ENCODE measurements at places on chromosomes 5 and 9.
A peak's percentile ranks its signal among the peaks of the same experiment; 100 is the strongest.

GRCh38 chr9:110049699-110050450 lies 158.1 kb downstream of the C9orf152 start:
- no peak for DNase-seq

DNA sequence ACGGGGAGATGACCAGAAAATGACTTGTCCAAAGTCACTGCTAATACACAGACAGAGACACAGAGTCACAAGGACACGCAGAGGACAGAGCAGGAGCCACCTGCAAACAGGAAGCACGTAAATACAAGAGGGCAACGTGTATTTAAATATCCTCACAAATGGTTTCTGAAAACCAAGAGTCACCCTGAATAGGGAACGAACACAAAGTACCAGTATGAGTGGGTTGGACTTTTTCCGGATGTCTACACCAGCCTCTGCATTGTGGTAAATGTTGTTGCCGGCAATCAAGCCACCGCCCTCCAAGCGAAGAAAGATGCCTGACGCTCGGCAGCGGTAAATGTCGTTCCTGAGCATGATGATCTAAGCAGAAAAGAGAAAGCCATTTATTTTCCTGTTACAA lies 44.5 kb downstream of the FBXO10 start:
- DNase-seq: no peak

DNA sequence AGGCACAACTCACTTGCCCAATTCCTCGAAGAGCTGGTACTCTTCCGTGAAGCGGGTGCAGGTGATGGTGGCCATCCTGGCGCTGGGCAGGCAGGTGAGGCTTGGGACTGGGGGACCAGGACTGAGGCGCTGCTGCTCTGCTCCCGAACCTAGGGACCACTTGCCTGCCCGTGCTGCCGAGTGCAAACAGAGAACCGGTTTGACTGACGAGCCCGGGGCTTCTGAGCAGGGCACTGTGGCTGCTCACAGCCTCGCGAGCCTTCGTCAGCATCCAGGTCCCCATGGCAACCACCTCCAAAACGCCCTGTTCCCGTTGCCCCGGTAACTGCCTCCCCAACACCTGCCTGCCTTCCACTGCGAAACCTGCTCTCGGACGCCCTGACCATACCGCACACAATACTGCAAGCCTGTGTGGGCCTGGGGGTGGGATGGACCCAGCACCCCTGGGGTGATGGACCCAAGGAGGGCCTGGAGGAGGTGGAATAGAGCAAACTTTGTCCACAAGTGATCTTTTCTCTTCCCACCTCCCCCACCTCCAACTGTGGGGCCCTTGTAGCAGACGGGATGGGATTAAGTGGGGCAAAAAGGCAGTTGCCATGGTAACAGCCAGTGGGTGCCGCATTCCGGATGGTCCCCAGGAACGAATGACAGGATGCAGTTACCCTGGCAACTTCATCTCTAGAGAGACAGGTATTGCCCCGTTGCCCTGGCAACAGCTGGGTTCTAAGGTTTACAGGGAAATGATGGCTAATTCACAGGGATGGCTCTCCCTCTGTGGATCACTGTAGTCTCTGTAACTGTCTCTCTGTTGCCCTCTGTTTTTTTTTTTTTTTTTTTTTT lies at the start of gene CAMK2A:
Gene CAMK2A, minus strand, starts transcription at position 223 of the 840 bp plus-strand sequence. Its CDS starts 148 bp downstream, at position 75.
- no peak for DNase-seq

DNA sequence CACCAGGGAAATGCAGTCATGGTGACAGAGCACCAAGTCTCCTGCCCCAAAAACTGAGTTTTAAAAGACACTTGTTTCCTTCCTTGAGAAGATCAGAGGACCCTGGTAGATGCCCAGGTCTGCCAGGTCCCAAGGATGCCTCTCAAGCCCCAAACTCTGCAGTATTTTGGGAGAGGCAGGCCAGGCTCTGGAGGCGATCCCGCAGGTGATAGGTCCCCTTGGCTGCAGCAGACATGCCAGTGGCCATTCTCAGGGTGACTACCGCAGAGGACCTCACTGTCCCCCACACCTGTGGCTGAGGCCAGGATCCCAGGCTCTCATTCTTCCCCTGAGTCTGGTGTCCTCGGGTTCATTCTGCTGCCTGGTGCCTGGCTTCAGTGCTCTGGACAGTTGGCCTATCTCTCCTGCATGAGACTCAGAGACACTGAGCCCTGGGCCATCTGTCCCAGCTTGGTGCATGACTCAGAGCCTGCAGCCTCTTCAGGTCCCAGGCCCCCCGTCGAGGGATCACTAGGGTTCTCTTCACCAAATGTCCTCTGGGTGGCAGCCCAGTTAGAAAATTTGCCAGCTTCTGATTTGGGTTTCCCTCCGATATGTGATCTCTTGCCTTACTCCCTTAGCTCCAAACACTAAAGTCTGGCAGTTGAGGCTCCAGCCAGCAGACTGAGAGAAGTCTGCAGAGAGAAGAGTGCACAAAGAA lies 59.7 kb upstream of the GARNL3 start:
- DNase-seq: peak; percentile 81

- peak; percentile 47 for DNase-seq
Observed at GRCh38 chr5:34676416-34676815, 20.3 kb downstream of the RAI14 start.

- DNase-seq: no peak
Observed at GRCh38 chr9:116705531-116705930, 18.4 kb downstream of the TRIM32 start.

DNA sequence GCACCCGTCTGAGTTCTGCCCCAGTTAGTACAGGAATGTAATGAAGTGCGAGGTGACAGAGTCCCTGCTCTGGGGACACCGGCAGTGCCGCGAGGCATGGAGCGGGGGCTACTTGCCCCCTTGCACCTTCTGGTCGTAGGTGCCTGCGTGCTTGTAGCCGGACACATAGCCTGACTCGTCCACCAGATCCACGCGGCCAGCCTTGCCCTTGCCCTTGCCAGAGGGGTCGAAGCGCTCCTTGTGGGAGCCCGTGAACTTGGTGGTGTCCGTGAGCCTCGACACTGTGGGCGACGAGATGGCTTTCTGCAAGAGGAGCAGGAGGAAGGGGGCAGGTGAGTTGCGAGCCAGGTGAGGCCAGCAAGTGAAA lies 28.2 kb downstream of the TPPP start:
- DNase-seq: no peak

DNA sequence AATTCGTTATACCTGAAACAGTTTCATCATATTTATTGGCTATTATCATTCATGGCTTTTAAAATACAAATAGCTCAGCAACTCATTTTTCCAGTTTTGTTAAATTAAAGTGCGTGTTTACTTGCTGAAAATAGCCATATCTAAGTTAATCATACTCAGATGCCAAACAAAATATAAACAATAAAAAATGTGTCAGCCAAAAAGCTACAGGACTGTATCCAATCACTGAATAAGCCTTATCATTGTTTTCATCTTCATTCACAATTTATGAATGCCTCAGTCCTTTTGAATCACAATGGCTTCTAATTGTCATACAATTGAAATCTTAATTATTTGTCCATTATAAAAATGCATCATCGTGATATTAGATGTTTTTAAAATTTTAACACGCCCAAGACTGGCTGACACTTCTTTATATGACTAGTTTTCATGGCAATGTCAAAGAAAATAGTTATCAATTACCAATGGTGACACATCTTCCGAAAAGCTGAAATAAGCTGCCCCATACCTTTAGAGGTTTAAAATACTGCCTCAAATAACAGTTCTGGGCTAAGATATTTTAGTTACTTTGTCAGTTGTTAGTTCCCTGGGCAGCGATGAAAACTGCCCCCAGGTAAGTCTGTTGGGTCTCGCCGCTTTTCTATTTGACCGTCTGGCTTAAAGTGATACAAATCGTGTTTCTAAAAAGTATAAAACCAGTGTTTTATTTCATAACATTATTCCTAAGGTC lies 1.8 kb downstream of the NFIB start:
- DNase-seq: no peak

DNA sequence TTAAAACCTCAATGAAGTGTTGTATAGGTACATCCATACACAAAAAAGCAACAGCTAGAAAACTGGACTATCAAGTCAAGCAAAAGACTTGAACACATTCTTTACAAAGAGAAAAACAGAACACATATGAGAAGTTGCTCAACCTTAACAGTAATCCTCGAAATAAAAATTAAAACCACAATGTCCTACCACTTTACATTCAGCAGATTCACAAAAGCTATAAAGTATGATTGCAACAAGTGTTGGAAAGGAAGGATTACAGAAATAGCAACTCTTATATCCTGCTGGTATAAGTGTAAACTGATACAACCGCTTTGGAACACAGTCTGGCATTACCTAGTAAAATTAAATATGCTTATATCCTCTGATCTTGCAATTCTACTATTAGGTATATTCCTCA lies 28.5 kb upstream of the GOLGA1 start:
- no peak for DNase-seq

GRCh38 chr5:109155625-109156024 lies 254.1 kb downstream of the PJA2 start:
- DNase-seq: no peak

- DNase-seq: no peak
Observed at GRCh38 chr5:38830521-38831051, 15.2 kb upstream of the OSMR start.

DNA sequence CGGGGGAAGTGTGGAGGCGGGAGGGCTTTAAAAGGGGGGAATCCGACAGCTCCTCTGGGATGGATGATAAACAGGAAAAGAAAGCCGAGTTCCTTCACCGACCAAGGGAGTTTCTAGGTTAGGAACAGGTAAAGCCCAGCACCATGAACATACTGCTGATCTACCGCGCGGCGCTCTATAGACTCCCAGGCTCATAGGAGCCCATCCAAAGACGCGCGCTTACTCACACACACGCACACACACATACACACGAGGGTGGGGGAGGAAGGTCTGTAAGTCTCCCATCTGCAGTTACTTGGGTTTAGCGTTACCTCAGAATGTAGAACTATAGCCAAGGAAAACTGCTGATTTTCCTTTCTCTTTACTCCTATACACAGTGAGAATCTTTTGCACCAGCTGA lies 2.6 kb upstream of the GABRB2 start:
- DNase-seq: no peak

DNA sequence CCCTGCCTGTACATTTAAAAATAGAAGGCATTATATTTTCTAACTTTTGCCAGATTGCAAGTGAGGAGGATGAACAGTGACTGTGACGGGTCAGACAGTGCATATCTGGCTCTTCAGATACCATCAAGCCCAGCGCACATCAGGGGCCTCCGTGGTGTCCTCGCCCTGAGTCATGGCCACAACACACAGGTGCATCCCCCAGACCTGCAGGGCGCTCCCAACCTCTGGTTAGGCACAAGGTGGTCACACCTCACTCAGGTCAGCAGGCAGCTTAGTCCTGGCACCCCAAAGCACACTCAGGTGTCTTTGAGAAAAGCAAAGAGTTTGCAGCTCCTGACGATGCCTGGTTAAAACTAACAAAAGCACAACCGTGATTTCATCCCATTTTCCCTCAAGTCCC lies 28.6 kb downstream of the IRX2 start:
- DNase-seq: no peak

GRCh38 chr5:162543437-162543836 lies 475.9 kb downstream of the GABRG2 start:
- no peak for DNase-seq

DNA sequence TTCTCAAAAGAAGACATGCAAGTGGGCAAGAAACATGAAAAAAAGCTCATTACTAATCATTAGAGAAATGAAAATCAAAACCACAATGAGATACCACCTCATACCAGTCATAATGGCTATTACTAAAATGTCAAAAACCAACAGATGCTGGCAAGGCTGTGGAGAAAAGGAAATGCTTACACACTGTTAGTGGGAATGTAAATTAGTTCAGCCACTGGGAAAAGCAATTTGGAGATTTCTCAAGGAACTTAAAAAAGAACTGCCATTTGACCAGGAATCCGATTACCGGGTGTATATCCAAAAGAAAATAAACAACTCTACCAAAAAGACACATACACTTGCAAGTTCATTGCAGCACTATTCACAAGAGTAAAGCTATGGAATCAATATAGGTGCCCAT lies 595.4 kb upstream of the RIOK2 start:
- peak; percentile 42 for DNase-seq

- peak; percentile 85 for DNase-seq
Observed at GRCh38 chr9:110443146-110443865, 105.6 kb upstream of the TXNDC8 start.

DNA sequence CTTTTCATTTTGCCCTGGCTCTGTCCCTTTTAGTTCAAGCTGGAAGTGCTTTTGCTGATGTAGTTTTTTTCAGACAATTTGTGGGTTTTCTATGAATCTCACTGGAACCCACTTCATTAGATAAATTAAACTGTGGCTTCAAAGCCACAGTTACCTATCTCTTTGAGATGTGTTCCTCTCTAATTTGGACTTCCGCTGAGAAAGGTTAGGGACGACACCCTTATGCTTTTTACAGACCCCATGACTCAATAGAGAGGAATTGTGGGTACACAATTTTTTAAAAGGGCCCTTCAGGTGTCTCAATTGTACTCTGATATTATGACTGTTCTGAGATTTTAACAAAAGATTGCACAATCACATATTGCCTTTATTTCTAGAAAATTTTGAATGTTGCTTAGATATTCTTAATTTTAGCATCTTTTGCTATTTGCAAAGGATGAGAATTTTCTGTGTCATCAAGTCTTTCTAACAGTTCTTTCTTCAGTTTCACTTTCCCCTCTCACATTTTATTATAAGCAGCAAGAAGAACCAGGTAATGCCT lies 110.6 kb downstream of the GADD45G start:
- no peak for DNase-seq

- DNase-seq: no peak
Observed at GRCh38 chr5:124678922-124679519, 67.4 kb downstream of the ZNF608 start.

DNA sequence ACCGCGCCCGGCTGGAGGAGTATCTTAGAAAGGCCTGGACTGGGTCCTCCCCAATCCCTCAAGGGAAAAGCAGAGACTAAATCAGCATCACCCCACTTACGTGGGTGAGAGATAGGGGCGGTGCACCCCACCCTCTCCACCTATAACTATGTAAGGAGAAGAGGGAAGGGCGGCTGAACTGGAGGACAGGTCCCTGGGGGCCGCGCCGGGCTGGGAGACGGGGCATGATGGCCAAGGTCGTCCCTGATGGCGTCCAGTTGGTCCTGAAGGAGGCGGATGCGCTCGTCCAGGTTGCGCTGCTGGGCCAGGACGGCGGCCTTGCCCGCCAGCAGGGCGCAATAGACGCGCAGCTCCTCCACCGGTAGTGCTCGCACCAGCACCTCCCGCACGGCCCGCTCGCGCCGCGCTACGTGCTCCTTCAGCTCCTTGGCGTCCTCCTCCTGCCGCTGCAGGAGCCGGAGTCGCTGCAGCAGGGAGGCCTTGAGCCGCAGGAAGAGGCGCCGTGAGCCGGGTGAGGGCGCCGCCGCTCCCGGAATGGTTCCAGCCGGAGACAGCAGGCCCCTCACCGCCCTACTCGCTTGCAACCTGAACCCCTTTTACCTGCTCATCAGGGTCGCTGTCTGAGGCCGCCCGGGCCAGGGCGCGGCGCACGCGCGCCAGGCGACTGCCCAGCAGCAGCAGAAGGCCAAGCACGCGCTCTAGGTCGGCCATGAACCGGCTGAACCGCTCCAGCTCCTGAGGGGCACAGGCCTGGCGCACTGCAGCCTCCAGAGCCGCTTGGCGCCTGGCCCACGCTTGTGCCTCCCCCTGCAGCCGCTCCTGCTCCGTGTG lies 7.6 kb downstream of the SHROOM1 start:
- DNase-seq: no peak
